ENCODE measurements at places on chromosomes 6 and 20.

DNA sequence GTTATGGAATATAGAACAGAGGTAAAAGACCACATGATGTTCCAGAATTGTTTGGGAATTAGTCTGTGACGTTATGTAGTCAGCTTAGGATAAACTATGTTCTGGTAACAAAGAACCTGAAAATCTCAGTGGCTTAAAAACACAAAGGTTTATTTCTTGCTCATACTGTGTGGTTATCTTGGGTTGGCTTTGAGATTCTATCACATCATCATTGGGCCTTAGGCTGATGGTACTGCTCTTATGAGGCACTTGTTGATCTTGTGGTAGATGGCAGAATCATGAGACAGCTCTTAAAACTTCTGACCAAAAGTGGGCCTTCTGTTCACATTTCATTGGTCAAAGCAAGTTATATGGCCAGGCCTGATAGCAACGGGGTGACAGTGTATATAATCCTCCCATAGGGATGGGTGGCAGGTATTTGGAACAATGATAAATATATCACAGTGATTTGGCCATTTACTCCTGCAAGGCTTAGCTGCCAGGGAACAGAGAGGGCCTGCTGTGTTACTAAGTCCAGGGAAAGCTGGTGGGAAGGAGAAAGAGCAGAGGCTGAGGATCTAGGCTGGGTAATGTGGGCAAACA, 13.5 kb downstream of the DHX35 start:
- no peak for DNase-seq

GRCh38 chr20:38864662-38865061, 59.2 kb downstream of the PPP1R16B start:
- no peak for DNase-seq

GRCh38 chr6:40353197-40353966, 233.8 kb downstream of the LRFN2 start:
- DNase-seq, result no peak

DNA sequence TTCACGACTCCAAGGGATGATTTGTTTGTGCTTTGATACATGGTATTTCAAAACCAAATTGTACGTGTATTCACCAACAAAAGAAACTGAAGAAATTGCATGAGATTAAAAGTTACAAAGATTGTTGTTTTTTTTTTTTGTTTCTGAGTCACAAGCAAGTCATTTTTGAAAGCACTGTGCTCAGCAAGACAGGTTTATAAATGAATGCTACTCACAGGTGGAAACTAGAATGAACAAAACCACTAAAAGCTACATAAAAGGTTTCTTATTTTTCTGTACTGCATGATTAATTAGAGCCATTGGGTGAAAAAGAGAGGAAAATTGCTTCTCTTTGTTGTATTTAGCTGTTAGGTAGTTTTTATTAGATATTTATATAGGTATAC, 90.2 kb upstream of the RIPOR2 start:
- no peak for DNase-seq
